ENCODE measurements at places on chromosomes 11 and 22. TPM values are rescaled to one million over a fixed set of nuclear protein-coding genes. Genes with fewer than 3 reads are reported as not detected.

DNA sequence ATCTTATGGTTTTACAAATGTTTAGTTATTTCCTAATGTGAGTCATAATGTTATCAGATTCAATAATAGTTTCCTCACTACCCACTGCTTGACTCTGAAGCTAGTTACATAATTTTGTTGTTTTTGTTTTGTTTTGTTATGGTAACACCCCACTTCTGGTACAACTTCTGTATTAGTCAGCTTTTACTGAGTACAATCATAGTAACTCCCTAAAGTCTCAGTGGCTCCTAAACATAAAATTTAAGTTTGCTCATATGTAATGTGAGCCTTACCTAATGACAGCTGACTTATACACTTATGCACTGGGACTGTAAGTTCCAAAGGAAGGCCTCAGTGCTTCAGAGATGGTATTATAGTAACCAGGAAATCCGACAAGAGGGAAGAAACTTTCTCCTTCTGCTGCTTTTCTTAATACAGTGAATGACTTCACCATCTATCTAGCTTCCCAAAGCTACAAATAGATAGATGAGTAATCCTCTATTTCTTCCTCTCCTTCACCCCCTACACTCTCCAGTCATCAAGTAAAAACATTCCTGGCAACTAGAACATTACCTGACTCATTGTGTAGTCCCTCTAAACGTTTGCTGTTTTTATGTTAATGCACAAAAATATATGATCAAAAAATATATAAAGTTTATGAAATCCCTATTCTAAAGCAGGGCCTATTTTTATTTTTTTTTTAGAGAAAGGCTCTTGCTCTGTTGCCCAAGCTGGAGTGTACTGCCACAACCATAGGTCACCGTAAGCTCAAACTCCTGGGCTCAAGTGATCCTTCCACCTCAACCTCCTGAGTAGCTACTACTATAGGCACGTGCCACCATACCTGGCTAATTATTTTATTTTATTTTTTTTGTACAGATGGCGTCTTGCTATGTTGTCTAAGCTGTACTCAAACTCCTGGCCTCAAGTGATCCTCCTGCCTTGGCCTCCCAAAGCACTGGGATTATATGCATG is 563.0 kb downstream of the SOX6 start:
- DNase-seq, result no peak

GRCh38 chr22:24026733-24027132 is 15.6 kb downstream of the CABIN1 start:
- DNase-seq, result no peak

DNA sequence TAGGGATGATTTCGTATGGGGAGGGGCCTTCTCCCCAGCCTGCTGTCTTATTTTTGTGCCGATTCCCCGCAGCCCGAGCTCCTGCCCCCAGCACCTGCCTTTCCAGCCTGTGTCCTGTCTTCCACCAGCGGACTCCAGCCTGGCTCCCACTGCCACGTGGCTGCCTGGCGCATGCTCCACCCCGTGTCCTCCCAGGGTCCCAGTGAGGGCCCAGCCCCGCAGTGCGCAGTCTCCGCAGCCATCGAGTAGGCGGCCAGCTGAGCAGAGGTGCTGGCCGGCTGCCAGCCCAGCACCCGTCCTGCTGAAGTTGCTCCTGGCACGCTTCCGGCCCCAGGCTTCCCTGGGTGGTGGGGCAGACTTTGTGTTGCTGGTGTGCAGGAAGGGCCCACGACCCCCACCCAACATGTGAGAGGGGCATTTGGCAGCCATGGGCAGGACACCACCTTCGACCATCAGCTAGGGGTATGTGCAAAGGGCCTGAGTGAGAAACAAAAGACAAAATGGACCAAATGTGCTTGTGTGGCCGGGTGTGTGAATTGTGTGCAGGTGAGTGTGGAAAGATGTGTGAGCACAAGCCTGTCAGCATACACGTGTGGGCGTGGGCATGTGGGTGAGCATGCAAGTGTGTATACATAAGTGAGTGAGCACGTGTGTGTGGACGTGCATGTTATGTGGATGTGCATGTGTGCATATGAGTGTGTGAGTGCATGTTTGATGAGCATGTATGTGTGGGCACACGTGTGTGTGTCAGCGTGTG is 55.9 kb downstream of the RTN4R start:
- DNase-seq, result no peak

DNA sequence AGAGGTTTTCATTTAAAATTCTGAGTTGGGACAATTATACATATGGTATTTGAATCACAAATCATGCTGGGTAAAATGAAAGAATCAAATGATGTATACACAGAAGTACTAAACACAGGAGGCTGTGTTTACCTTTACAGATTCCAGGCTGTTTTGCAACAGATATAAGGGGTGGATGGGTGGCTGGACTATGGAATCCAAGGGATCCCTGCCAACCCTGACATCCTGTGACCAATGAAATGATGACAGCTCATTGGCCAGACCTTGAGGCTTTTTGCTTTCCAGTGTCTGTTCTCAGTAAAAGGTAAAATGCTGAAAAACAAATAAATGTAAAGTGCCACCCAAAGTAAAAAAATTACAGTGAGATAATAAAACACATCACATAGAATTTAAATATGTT is 3.3 kb upstream of the DDI1 start:
- DNase-seq, result no peak

The PATE2 gene
- not detected for polyA plus RNA-seq

The DSCAML1 gene
- polyA plus RNA-seq, result 2.5 TPM

The CALCB gene
- 3.3 TPM for polyA plus RNA-seq

The FDXACB1 gene
- 6.1 TPM for polyA plus RNA-seq

The TMEM191C gene
- 1.5 TPM for polyA plus RNA-seq

The PSMA1 gene
- 171 TPM for polyA plus RNA-seq

All from left renal cortex interstitium (tissue), 4 donors.